Fibroblast of skin of right biceps (primary cell): ENCODE measurements at places on chromosomes 2 and 18.

DNA sequence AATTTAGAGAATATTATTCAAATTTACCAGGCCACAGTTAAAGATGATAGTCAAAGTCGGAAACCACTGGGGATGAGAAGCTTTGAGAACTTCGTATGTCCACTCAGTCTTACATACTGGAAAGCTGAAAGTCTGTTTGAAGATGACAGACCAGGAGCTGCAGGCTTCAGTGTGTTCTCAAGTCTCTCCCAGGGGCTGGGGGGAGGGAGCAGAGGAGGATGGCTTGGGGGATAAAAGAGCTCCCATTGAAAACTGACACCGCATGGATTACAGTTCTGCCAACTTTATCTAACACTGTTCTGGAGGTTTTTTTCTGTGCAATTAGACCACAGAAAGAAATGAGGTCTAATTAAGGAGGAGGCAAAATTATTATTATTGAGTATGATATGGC, 170.5 kb upstream of the ALKAL2 start:
- DNase-seq = no peak

GRCh38 chr2:55168221-55169154, 63.6 kb downstream of the CLHC1 start:
- DNase-seq = peak; percentile 75

- no peak for DNase-seq
Measured at GRCh38 chr2:44443517-44443916, 81.8 kb downstream of the CAMKMT start.

- peak; percentile 7 for DNase-seq
Measured at GRCh38 chr18:34222307-34223163, 2.2 kb downstream of the NOL4 start.

GRCh38 chr2:240997141-240997855, 1.1 kb upstream of the SNED1 start:
- no peak for DNase-seq

GRCh38 chr18:42106784-42107183, 151.8 kb downstream of the PIK3C3 start:
- DNase-seq = no peak

GRCh38 chr2:205556841-205557539, 125.3 kb upstream of the NRP2 start:
- DNase-seq = no peak

- DNase-seq = peak; percentile 84
Measured at GRCh38 chr2:1816414-1816911, 72.1 kb upstream of the PXDN start.

DNA sequence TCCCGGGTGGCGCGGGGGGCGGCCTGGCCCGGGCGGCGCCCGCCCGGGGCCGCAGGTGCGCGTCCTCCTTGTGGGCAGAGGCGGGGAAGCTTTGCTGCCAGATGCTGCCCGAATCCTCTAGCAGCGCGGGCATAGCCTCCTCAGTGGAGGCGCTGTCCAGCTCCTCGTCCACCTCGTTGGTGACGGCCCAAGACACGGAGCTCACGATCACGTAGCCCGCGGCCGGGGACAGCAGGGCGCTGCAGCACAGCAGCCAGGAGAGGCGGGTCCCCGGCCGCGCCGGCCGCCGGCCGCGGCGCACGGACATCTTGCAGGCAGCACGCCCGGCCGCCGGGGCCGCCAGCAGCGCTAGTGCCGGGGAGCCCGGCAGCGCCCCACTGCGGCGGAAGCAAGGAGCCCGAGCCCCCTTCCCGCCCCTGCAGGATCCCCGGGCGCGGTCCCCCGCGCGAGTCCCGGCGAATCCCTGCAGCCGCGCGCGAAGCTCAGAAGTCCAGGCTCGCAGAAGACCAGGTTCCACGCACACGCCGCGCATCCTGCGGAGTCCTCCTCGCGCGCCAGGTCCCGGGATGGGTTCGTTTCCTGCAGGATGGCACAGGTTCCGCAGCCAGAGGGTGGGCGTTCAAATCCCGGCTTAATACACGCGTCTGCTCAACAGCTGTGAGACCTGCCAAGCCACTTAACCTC, at the start of gene CREG2:
TSS of gene CREG2 (minus strand) at position 353 of the 684 bp plus-strand sequence. CDS start at position 307, 46 bp downstream.
- peak; percentile 51 for DNase-seq

- DNase-seq = no peak
Measured at GRCh38 chr2:126876631-126877030, 22.1 kb upstream of the TEX51 start.

DNA sequence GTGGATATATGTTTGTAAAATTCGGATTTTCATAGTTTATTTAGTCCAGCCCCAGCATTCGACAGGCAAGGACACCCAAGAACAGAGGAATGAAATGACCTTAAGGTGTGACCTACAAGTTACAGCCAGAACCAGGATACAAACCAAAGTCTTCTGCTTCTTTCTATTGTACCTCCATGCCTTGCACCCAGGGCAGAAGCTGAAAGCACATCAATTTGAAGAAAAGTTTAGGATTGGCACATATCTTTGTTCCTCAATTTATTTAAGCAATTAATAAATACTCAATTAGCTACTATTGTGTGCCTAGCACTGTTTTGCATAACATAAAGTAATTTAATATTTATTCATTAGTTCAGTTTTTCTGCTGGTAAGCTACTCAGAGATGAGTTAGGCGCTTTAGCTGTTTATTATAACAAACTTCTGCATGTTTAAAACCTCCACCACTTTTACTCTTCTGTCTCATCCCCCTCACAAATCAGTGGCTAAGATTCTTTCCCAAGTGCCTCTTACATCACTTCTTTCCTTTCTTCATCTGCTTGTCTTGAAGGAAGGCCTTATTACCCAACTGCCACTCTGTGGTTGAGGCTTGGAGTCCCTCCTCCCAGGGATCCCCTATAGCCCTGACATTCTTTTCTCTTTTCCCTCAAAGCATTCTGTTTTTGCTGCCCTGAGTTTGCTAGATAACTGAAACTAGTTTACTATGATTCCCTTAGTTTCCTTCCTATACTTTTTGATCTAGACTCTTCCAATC, 37.1 kb upstream of the DARS1 start:
- no peak for DNase-seq

DNA sequence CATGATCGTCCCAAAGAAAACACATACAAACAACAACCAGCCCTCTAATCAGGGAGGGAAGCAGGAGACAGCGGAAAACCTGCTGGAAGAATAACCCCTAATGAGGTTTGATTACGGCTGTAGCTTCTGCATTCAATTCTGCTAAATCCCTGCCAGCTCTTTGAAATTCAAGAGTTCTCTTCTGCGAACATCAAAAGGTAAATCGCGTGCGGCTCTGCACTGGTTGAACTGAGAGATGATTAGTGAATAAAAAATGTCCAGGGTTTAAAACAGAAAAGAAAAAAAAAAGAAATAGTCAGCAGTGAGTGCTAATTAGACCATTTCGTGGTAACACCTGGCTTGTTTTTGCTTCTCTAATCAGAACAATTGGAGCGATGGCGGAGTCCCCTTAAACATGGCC, 153.0 kb upstream of the CAPN13 start:
- no peak for DNase-seq

GRCh38 chr18:73835039-73835438, 312.6 kb downstream of the FBXO15 start:
- no peak for DNase-seq

GRCh38 chr2:195094330-195094729, 562.7 kb upstream of the SLC39A10 start:
- DNase-seq = peak; percentile 7

DNA sequence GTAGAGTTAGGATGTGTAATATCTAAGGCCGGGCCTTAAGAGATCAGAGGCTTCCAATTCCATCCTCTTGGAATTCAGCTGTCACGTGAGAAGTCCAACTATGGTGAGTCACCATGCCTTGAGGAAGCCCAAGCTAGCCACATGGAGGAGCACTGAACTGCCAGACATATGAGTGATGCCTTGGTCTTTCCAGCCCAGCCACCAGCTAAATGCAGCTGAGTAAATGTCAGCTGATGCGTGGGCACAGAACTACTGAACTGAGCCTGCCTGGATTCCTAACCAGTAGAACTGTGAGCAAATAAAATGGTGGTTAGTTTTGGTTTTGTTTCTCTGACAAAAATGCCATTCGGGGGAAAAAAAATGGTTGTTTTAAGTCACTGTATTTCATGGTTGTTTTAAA, 153.7 kb upstream of the SERTAD2 start:
- peak; percentile 99 for DNase-seq

- peak; percentile 81 for DNase-seq
Measured at GRCh38 chr2:54429054-54429453, 27.1 kb upstream of the SPTBN1 start.

DNA sequence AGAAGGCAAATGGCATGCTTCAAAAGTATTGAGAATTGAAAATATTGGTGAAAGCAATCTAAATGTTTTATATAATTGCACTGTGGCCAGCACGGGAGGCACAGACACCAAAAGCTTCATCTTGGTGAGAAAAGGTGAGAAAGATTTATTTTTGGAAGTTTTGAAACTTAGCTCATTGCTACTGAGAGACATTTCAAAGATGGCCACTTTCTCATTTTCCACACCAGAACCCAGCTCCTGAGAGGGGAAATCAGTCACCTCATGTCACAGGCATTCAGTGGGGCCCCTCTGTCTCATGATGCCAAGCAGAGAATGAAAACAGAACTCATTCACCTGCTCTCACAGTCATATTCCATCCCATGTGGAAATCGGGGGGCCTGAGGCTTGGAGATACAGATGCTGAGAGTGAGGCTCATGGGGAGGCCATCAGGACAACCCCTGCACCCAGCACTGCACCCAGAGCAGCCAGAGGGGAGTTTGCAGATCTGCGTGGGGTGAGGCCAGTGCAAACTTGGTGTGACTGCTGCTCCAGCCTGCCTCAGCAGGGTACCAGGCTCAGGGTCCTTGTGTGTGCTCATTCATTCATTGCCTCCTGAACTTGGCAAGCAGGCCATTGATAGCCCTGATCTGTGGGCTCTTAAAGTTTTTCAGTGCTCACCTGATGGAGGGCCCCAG, 31.4 kb downstream of the IL18R1 start:
- no peak for DNase-seq

DNA sequence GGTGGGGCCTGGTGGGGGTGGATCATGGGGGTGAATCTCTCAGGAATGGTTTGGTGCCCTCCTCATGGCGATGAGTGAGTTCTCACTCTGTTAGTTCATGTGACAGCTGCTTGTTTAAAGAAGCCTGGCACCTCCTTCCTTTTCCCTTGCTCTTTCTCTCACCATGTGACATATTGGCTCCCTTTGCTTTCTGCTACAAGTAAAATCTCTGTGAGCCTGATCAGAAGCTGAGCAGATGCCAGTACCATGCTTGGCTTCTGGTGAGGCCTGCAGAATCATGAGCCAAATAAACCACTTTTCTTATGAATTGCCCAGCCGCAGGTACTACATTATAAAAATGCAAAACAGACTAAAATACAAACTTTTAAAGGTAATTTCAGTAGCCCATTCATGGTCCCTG, 73.4 kb upstream of the TEX51 start:
- no peak for DNase-seq

- DNase-seq = no peak
Measured at GRCh38 chr2:104938231-104938941, 84.5 kb downstream of the POU3F3 start.

DNA sequence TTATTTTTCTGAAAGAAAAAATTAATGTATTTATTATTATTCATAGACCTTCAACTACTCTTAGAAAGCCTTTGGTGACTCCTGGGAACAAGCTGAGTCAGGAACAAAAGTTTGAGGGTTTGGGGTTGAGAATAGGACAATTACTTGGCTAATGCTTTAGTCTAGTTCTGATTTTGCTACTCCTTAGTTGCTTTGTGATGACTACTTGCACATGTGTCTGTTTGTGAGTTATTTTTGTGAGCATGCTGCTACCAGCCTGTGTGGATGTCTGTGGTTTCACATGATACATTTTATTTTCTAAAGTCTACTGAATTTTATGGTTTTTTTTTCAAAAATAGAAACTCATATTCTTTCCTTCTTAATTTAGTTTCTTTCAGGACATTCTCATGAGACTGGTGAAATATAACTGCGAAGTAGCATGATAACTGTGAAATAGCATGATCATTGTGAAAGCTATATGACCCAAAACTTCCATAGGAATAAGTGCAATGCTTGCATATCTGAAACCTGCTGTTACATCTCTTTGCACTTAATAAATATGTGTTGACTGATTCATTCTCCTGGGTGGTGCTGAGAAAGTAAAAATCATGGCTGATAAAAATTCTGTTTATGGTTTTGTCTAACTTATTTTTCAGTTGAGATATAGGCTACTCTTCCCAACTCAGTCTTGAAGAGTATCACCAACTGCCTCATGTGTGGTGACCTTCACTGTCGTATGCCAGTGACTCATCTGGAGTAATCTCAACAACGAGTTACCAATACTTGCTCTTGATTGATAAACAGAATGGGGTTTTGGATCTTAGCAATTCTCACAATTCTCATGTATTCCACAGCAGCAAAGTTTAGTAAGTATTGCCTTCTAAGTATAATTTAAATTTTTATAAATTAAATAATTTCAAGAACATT, 17.9 kb upstream of the IL18R1 start:
- peak; percentile 37 for DNase-seq

DNA sequence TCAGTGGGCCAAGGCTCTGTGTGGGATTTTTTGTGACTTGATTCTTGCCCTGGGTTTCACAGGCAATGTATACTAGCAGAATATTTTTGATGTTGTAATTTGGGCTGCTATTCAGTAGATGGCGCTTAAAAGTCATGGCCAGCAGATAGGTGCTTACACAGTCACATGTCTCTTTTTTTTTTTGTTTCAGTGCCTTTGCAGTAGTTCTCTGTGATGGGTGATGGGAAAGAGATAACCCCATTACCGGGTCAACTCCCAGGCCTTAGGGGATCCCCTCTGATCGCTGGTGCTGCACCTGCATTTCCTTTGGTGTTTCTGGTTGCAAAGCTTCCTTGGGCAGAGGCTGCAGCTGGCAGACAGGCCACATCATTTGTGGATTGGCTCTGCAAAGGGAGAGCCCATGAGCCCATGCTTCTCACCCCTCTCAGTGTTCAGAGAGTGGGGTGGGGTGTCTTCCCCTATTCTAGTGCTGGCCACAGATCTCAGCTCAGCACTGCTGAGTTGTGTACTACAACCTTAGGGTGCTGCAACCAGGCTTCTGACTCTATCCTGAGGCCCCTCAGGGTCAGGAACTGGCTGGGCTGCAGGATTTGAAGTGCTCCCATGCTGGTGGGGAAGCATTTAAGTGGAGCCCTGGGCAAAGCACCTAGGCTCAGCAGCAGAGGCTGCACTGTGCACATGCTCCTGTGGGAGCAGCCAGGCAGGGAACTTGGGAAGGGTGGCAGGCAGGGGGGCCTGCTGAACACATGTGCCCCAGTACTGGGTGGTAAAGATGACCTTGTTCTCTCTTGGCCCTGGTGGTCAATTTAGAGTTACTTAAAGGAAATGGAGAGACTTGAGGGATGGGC, 219.8 kb upstream of the SPHKAP start:
- no peak for DNase-seq

GRCh38 chr2:198232281-198232680, 427.9 kb downstream of the PLCL1 start:
- DNase-seq = no peak

GRCh38 chr18:26888259-26888658, 22.8 kb upstream of the AQP4 start:
- no peak for DNase-seq

- DNase-seq = no peak
Measured at GRCh38 chr2:11527001-11527400, 6.8 kb upstream of the GREB1 start.

DNA sequence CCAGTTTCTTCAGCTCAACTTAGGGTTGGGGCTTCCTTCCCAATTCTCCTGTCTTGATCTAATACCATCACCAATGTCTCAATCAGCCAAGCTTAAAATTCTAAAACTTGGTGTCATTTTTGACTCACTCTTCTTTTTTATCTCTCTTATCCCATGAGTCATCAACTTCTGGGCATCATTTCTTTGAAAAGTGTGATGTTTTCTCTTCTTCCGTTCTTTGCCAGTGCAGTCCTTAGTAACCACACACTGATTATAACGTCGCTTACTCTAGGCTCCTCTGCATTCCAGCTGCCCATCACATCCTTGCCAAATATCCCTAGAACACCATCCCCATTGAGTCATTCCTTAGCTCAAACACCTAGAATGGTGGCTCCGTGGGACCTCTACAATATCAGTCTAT, 27.4 kb upstream of the MRO start:
- DNase-seq = peak; percentile 26
